ENCODE measurements at places on chromosomes 3 and 15.
A peak's percentile ranks its signal among the peaks of the same experiment; 100 is the strongest.

DNA sequence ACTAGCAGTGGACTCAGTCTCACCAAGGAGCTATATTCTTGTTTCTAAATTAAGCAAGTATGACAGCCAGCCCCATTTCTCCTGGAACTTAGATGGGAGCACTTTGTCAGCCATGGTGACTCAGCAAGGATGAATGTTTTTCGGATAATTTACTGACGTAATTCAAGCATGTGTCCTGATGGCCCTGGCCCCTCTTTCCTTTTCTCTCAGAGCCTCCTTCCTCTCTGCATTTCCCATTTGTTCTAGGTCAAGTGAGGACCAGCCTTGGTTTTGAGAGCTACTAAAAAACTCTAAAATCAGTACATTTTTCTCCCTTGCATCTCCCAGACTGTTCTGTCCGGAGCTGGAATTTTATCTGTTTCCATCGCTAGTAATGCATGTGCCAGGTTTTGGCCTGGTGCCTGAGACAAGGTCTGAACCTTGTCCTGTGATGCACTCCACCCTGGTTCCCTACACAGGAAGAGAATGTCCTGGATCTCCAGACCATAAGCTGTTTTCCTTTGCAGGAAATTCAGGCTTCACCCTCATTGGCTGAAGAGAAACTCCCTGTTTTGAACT, 256.6 kb upstream of the ROPN1 start:
- DNase-seq, result peak; percentile 71

DNA sequence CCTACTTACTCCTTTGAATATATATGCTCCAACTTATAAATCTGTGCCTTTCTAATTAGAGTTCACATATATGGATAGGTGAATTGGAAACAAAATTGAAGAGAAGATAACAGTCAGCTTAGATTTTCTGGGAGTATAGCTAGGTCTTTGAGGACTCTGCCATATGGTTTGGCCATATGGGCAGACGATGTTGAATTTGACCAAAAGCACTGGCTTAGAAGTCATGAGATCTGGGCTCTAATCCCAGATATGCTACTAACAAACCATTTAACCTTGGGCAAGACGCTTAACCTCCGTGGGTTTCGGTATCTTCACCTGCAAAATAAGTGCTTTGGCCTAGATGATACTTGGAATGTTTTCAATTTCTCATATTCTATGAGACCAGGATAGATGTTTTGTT, 154.1 kb downstream of the LSAMP start:
- DNase-seq, result no peak

- peak; percentile 8 for DNase-seq
Observed at GRCh38 chr15:49621887-49622286, 1.0 kb downstream of the DTWD1 start.

DNA sequence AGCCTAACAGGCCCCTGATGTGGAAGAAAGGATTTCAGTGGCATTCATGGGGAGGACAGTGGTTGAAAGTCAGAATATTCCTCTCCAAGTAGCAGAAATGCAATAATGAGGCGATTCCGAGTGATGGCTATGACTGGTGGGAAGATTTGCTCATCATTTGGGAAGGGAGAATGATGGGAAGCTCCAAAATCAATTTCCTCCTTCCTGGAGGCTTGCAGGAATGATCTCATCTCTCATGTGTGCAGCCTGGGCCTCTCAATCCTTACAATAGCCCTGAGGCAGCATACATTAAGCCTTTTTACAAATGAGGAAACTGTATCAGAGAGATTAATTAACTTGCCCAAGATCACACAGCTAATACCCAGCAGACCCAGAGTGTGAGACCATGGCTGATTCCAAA, 58.7 kb downstream of the BOC start:
- peak; percentile 23 for DNase-seq

GRCh38 chr3:111762537-111762936, 96.5 kb upstream of the PHLDB2 start:
- DNase-seq, result no peak

- DNase-seq, result no peak
Observed at GRCh38 chr3:39485547-39485946, 18.1 kb downstream of the MOBP start.

DNA sequence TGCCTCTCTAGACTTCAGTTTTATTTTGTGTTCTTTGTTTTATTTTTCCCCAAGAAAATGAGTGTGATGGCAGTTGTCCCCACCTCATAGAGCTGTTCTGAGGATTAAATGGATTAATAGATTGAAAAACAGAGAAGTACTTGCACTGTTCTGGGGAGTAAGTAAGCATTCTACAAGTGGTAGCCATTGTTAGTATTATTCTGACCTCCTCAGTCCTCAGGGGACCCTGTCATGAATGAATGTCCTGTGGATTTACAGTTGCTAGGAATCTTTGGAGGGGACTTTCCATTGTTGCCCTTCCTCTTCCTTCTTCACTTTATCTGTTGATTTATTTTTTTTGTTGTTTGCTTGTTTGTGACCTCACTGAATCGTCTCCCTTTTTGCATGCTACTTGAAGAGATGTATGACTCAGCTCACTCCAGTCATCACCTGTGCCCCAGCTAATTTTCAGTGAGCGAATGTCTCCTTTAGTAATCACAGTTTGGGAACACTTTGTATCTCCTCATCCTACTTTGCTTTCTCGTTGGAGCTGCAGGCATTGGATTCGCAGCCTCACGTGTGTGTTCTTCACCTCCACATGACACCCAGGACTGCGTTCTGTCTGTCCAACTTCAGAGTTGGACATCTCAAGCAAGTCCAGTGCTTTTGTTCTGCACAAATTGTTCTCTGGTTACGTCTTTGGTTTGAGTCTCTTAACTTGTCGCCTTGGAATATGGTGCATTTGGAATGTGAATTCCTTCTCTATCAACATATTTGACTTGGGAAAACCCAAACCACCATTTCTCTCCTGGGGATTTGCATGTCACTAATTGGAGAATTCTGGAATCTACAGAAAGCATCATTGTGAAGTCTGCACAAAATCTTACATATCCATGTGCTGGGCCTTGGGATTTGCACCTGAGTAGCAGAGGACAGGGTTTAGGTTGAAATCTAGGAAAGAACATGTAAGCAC, 54.5 kb downstream of the LRTM1 start:
- DNase-seq, result peak; percentile 56

DNA sequence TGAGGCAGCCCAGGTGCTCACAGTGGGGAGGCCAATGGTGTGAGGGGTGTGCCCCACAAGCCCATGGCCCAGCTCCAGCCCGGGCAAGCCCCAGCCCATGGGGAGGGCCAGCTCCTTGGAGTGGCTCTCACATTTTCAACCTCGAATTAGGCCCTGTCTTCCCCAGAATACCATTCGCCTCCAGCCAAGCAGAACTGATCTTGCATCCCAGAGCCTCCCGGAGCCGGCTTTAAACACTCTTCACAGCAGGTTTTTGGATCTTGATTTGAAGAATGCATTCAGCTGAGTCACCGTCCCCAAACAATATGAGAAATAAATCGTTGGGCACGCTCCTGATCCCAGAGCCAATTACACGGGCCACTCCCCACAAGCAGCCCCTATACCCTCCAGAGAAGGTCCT, 23.7 kb downstream of the TPRA1 start:
- no peak for DNase-seq

DNA sequence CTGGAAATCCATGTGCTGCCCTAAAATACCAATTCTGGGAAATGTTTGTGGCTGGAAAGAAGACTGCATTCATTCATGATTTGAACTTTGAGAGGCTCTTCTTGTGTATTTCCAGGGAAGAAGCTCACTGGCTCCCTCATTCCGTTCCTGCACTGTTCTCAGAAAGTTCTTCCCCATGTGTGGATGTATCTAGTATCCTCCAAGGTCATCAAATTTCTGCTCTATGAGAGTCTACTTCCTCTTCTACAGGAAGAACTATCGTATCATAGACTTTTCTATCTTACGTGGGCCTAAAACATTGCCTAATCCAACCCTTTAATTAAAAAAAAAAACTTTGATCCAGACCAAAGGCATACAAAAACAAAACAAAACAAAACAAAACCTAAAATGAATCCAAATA, 2.9 kb downstream of the CCR3 start:
- DNase-seq, result no peak

DNA sequence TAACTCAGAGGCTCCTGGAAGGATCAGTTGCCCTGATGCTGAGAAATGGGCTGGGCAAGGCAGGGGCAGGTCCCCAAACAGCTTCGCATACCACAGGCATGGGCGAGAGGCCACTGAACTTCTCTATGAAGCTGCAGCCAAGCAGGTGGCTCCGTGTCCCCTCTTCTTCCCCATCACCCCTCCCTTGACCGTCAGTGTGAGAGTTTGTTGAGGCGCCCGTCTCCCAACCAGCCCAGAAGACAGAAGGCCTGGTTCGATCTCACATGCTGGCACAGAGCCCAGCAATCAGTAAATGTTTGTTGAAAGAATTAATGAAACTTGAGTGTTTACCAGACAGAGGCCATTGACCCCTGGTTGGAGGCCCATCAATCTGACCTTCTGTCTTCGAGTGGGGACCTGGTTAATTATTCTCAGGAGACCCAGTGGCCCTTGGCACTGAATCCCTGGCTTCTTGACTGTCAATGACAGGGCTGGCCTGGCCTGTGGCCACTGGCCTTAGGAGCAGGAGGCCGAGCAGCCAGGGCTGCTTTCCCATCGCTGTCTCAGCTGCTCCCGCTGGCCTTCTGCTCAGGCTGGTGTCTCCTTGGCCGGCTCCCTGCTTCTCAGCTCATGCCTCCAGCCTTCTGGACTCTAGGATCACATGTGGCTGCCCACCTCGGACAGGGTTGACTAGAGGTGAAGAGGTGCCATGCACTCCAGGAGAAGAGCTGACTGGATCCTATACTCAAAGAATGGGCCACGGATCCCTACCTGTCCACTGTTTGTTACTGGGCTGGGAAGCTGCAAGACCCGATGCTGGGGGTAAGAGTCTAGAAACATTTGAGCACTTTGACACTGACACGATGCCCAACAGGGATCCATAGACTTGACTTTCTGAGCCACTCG, 113.4 kb downstream of the ASB7 start:
- DNase-seq, result peak; percentile 66

DNA sequence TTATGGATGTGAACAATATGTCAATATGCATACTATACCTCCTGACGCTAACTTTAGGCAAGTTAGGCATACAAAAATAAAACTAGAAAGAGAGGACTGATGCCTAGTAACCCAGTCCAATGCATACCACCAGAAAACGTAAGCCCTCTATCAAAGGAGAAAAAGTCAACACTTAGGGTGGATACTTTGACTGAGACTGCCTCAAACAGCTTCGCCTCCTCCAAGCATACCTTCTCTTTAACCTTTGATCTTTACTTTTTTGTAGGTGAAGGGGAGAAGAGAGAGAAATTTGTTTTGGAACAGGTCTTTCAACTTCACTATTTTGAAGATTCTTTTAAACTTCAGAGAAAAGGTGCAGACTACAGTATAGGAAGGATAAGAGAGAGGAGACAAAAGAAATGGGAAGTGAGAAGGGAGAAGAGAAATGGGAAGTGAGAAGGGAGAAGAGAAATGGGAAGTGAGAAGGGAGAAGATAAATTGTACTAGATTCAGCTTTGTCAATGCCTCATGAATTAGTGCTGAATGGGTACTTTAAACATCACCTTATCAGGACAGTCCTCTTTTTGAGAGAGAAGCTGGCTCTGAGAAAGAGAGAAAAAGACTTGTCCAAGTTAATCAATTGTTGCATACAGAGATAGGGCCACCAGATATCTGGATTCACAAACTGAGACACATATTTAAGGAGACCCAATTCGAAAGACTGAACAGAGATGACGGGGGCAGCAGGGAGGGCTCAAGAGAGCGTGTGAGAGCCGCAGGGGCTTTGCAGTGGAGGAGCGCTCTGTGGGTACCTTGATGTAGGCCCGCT, 1.0 kb downstream of the P3H2 start:
- peak; percentile 26 for DNase-seq

- no peak for DNase-seq
Observed at GRCh38 chr3:87761795-87762194, 297.0 kb downstream of the CGGBP1 start.

DNA sequence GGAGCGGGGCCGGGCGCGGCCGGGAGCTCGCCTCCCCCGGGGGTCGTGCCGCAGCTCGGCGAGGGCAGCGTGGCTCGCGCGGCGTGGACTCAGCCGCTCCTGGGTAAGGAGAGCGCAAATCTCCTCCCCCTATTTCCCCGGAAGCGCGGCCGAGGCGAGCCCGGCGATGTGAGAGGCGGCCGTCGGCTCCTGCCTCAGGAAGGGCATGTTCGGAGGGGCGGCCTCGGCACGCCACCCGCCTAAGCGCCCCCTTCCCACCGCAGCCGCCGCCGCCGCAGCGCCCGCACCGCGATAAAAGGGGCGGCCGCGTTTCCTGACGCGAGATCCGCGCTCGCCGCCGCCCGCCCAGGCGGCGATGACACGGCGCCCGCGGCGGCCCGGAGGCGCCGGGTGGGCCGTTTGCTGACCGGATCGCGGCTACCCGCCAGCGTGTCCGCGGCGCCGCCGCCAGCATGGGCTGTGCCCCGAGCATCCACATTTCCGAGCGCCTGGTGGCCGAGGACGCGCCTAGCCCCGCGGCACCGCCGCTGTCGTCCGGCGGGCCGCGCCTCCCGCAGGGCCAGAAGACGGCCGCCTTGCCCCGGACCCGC, at the start of gene PDE8A:
Gene PDE8A (plus strand): TSS at position 146 of the 590 bp plus-strand sequence. CDS start 307 bp downstream, at position 453.
- DNase-seq, result peak; percentile 67

- DNase-seq, result peak; percentile 63
Observed at GRCh38 chr3:153144779-153145178, 17.2 kb upstream of the RAP2B start.

GRCh38 chr3:177792311-177793030, 595.2 kb upstream of the TBL1XR1 start:
- no peak for DNase-seq
